PC-9 (cell line): ENCODE measurements at places on chromosomes 7 and 10.

- no peak for DNase-seq
Measured at GRCh38 chr10:133592716-133593115, 27.3 kb upstream of the SYCE1 start.

- DNase-seq, result no peak
Measured at GRCh38 chr7:113698556-113699220, 220.1 kb downstream of the PPP1R3A start.

GRCh38 chr7:100720279-100720670, at the start of gene EPO:
TSS of gene EPO (plus strand) at chr7:100720468. CDS start at chr7:100720981, 513 bp downstream.
- DNase-seq, result no peak

DNA sequence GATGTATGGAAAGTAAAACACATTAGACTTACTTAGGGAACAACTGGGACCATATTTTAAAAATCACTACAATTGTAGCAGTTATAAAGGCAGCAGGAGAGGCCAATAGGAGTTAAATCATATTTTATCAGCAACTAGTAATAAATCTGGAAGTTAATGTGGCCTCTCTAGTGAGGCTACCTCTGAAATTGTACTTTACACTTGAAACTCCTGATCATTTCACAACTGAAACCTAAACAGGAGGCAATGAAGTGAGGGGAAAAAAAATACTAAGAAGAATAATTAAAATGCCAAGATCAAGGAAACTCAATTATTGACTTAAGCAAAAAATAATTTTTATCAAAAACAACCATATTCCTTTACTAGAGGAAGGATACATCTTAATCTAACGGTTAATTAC, 265.6 kb upstream of the HGF start:
- no peak for DNase-seq

DNA sequence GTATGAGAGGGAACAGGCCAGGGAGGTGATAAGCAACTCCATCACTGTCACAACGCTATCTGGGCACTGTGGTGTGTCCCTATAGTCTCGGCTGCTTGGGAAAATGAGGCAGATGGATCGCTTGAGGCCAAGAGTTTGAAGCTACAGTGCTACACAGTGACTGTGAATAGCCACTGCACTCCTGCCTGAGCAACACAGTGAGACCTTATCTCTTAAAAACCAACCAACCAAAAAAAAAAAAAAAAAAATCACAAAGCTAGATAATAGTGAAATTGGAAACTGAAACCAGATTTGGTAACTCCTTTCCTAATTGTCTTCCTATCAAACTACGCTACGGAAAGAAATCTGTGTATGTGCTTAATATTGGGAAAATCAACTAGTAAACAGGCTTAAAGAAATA, 14.1 kb downstream of the MICU1 start:
- DNase-seq, result no peak

- DNase-seq, result no peak
Measured at GRCh38 chr7:107711301-107711700, 32.6 kb upstream of the CBLL1 start.

- no peak for DNase-seq
Measured at GRCh38 chr10:50501478-50501877, 122.3 kb downstream of the SGMS1 start.

- no peak for DNase-seq
Measured at GRCh38 chr10:128482052-128482451, 355.8 kb upstream of the MKI67 start.

- no peak for DNase-seq
Measured at GRCh38 chr7:11336432-11336831, 362.8 kb downstream of the PHF14 start.

DNA sequence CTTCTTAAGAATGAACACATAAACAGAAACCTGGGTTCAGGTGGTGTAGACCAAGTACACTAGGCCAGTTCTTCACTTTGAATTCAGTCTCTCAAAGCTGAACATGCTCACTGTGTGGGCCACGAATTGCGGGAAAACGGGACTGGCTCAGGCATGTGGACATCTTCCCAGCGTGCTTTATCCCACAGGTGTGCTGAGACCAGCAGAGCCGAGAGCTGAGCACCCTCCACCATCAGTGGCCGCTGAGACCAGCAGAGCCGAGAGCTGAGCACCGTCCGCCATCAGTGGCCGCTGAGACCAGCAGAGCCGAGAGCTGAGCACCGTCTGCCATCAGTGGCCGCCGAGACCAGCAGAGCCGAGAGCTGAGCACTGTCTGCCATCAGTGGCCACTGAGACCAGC, 265.4 kb downstream of the DNAJB6 start:
- DNase-seq, result no peak

DNA sequence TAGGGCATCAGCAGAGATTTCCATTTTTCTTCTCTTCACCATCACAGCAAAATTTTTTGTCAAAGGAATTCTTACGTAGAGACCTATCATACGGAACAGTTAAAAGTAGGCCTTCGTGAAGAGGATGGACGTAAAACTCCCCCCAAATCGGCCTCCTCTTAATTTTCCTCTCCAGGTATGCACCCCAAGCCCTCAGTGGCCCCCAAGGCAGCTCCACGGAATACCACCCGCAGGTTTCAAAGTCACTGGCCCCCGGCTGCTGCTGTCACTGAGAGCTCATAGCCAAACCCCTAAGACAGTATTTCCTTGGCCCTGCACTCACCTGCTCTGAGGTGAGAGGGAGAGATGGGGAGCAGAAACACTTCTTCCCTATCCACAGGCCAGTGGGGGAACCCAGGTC, 8.8 kb downstream of the PODXL start:
- DNase-seq, result no peak

DNA sequence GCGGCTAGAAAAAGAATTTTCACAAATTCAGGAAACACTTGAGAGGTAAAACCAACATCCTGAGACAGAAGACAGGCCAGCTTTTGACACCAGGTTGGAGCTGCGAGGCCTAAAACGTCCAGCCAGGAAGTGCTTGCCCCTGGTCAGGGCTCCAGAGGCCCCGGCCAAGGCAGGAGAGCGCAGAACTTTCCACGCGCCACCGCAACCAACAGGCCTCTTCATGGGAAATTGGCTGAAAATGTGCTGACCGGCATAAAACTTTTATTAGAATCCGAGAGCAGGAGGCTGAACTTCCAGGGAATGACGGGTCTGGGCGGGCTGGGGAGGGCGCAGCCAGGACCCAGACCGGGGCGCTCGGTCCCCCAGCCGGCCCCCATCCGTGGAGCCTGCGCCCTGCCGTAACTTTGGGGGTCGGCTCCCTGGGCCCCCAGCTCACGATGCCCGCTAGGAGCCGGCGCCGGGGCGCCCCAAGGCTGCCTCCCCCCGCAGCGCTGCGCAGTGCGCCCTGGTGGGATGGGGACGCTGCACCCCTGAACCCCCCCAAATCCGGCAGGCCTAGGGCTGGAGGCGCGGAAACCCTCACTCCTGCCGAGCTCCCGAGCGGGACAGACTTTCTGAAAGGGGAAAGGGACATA, 414.0 kb upstream of the MKI67 start:
- no peak for DNase-seq

GRCh38 chr7:50853311-50853710, 70.6 kb upstream of the GRB10 start:
- DNase-seq, result no peak

DNA sequence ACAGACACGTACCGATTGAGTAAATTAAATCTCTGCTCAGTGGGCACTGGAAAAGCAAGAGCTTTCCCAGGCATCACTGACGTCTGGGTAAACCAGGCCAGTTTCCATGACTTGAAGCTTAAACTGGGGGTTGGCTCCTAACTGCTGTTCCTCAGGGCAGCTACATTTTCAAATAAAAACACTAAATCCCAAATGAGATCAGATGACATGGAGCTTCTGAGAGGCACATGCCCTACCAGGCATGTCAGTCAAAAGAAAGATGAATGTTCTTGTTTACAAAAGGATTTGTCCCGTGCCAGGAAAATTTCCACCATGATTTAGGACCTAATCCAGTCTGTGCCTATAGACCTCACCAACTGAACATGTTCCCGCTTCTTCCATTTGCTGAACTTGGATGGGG, 220.2 kb downstream of the KCNMA1 start:
- DNase-seq, result no peak

DNA sequence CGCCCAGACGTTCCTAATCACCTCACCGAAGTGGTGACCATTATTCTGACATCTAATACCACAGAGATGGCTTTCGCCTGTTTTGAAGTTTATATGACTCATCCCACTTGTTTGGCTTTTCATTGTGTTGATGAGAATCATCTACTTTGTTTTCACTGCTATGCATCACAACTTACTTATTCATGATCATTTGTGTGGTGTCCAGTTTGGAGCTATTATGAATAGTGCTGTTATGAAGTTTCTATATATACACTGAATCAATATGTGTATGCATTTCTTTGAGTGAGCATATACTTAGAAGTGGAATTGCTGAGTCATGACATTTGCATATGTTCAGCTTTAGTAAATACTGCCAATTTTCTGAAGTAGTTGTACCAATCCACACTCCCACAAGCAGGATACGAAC, 38.6 kb upstream of the TNKS2 start:
- no peak for DNase-seq

DNA sequence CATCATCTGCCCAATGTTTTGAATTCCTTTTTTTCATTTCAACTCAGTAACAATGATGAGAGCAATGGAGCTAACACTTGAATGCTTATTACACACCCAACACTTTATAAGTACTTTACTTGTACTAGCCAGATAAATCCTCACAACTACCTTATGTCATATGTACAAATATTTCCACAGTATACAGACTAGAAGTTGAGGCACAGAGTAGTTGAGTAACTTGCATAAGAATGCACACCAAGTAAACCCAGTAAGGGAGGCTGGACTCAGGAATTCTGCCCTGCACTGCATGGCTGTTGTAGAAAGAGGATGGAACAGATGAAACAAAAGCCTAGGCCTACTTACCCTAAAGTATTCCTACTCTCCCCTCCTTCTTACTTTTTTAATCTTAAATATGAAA, 15.8 kb downstream of the DPY19L1 start:
- no peak for DNase-seq

DNA sequence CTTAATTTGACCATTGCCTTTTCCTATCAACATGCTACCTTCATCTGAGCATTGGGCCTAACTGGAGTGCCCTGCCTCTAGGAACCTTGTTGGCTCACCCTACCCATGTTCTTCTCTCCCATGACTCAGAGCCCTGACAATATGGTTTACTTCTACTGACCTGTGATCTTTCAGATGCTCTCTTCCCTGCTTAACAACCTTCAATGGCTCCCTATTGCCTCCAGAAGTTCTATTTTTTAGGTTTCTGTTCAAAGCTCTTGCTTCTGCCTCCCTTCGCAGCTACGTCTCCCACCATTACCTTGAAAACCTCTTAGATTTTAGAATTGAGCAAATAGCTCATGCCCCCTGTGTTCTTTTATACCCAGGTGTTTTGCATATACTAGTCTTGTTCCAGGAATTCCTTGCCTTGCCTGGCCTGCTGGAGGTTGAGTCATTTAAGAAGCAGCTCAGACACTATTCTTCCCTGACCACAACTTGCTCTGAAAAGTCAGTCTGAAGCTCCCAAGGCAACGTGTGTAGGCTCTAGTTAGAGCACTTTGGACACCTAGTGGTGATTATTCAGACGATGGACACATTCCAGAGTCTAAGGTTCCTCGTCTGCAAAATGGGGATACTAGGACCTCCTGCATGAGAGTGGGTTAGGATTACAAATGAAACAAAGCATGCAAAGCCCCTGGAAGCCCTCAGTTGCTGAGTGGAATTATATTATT, 64.4 kb upstream of the EMX2 start:
- peak; percentile 1 for DNase-seq

GRCh38 chr7:98186452-98187137, 24.6 kb upstream of the BHLHA15 start:
- no peak for DNase-seq

- no peak for DNase-seq
Measured at GRCh38 chr10:7610651-7611389, 55.9 kb downstream of the ITIH5 start.

- DNase-seq, result no peak
Measured at GRCh38 chr7:55476852-55477780, 95.2 kb downstream of the VOPP1 start.

DNA sequence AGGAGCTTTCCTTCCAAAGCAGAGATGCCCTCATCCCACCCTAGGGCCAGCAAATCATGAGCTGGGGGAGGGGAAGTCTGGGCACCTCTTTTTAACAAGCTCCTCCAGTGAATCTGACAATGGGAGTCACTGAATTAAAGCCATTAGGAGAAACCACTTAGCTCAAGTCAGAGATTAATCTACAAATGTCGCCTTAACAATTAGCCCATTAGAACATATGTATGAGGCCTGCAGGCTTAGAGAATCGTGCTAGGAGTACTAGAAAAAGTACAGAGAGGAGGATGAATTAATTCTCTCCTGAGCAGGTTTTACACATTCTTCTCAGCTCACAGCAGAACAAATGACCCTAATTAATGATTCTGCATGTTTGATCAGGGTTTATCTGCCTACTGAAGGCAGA, 381.3 kb downstream of the KCNMA1 start:
- DNase-seq, result no peak

DNA sequence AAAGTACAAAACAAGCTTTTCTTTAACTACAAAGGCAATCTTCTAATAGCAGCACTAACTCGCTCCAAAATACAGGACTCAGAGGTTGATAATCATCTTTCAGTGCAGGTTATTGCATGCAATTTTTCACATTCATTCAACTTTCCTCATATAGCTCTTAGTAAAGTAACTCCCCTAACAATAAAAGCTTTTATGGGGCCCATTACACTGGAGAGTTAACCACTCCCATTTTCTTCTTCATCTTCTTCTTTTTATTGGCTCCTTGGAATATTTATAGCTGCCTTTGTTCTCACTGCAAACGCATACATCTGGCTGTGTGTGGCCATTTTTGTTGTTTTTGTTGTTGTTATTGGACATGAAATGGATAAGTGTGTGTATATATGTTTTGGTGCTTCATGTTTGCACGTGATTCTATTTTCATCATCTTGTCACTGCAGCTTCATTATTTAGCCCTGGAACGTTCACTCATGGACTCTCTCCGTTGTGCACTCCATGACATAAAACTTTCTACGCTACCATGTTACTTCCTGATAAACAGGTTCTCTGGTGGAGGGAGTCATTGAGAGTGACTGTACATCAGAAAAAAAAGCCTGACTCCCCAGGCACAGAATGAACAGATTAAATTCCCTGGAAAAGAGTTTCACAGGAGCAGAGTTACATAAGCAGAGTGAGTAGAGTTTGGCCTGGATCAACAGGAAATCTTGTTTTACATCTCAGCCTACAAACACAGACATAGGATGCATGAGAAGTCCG, 236.4 kb upstream of the SP4 start:
- DNase-seq, result peak; percentile 65

DNA sequence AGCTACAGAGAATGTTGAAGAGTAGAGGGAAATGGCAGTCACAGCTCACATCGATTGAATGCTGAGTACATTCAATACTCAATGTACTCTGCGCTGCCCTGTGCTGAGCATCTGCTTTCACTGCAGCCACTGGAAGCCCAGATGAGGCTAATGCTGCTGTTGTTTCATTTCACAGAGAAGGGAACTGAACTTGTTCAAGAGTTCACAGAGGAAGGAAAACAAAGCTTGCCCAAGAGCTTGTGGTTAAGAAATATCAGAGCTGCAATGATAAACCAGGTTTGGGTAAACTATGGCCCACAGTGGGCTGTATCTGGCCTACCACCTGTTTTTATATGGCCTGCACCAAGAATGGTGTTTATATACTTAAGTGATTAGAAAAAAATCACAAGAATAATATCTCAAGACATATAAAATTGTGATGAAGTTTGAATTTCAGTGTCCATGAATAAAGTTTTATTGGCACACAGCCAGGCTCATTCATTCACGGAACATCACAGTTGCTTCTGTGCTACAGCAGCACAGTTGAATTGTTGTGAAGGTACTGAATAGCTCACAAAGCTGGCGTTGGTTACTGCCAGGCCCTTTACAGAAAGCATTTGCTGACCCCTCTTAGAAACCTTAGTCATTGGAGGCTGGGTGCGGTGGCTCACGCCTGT, 64.1 kb downstream of the CFAP58 start:
- DNase-seq, result no peak

GRCh38 chr7:45976485-45976856, 55.4 kb upstream of the IGFBP3 start:
- no peak for DNase-seq
